ENCODE measurements at places on chromosomes 16 and 17.

- DNase-seq, result no peak
These were observed 32.9 kb downstream of the SNX29 start for GRCh38 chr16:12009462-12009861.

DNA sequence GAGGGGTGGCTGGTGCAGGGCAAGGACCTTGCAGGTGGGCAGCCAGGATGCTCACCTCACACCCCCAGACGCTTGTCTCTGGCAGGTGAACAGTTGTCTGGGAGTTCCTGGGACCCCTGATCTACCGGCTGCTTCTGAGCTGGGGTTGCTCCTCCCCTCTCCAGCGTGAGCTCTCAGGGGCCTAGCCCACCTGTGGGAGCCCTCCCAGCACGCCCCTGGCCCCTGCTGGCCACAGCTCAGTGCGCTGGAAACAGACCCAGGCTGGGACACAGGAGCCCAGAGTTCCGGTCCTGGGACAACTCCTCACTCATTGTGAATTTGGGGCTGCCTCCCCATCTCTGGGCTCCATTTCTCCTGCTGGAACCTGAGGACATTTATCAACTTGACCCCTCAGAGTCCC, 30.3 kb downstream of the ARHGAP23 start:
- DNase-seq, result no peak

GRCh38 chr17:33040461-33040860, 48.8 kb downstream of the SPACA3 start:
- DNase-seq, result no peak

GRCh38 chr17:34673516-34673915, 94.1 kb downstream of the TMEM132E start:
- DNase-seq, result no peak

- DNase-seq, result no peak
These were observed 13.0 kb downstream of the SARM1 start for GRCh38 chr17:28384281-28385036.

DNA sequence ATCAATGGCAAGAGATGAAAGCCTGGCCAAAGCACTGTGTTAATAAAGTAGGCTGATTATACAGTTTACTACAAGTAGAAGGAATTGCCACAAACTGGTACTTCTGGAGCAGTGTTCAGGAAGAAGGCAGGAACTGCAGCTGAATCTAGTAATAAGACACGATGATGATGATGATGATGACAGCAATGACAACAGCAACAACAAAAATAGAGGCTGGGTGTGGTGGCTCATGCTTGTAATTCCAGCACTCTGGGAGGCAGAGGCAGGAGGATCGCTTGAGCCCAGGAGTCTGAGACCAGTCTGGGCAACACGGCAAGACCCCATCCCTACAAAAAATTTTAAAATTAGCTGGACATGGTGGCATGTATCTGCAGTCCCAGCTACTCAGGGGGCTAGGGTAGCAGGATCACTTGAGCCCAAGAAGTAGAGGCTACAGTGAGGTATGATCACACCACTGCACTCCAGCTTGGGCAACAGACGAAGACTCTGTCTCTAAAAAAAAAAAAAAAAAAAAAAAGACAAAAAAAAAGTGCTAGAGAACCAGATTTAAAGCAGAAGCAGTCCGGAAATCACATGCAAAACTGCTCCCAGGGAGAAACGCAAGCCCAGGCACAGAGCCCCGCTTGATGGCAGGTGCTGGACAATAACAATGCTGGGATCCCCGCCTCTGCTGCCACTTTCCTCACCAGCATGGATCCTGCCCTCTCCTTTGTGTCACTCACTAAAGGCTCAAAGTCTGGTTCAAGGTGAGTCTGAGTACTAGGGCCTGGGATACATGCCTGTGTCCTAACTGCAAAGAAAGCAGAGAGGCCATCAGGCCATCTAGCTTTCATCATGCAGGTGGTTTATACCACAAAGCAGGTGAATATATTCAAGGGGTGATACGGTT, 44.8 kb downstream of the CPPED1 start:
- no peak for DNase-seq

DNA sequence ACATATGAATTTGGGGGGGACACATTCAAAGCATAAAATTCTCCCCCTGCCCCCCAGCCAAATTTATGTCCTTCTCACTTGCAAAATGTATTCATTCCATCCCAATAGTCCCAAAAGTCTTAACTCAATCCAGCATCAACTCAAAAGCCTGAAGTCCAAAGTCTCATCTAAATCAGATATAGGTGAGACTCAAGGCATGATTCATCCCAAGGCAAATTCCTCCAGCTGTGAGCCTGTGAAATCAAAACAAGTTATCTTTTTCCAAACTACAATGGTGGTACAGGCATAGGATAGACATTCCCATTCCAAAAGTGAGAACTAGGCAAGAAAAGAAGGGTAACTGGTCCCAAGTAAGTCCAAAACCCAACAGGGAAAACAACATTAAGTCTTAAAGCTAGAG, 5.9 kb upstream of the GOSR2 start:
- no peak for DNase-seq

DNA sequence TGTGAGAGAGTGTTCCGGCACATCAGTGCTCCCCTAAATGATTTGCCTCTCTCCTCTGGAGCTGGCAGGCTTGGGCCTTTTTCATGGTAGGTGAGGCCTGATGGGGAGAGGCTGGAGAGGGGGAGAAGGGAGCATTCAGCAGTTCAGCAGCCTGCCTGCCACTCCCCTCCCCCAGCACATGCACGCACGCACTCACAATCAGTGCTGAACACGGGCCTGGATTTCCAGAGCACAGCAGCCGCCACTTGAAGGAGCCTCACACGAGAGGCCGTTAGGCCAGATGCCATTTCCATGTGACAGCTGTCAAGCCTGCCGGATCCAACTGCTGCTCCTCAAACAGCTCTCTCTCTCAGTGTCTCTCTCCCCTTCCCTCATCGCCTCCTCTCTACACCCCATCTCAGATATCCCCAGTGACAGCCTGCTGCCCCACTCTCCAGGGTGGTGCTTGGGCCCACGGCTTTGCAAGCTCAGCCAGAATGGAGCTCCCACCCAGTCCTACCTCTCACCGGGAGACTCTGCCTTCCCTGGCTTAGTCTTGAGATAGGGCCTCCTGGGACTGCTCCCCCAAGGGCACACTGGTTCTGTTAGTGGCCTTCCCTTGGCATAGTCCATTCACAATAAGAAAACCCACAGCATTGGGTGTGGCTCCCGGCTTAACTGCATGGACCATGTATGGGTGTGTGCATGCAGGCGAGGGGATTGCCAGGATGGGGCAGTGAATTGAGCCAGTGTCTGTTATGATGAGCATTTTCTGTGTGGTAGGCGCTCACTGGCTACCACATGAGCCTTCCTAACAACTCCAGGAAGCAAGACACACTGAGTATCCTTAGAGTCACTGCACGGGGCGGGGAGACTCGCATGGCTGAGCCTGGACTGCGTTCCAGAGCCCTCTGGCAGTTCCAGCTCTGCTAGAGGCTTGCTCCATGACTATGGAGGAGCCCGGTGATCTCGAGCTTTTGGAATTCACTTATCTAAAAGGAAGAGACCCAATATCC, 226.2 kb downstream of the CCDC182 start:
- no peak for DNase-seq

- DNase-seq, result no peak
These were observed 21.2 kb downstream of the CORO7 start for GRCh38 chr16:4395055-4395726.

- peak; percentile 87 for DNase-seq
These were observed at the start of gene SNAI3 for GRCh38 chr16:88686439-88687253. Gene SNAI3, minus strand, starts transcription at chr16:88686507. Its CDS starts 101 bp downstream, at chr16:88686406.

DNA sequence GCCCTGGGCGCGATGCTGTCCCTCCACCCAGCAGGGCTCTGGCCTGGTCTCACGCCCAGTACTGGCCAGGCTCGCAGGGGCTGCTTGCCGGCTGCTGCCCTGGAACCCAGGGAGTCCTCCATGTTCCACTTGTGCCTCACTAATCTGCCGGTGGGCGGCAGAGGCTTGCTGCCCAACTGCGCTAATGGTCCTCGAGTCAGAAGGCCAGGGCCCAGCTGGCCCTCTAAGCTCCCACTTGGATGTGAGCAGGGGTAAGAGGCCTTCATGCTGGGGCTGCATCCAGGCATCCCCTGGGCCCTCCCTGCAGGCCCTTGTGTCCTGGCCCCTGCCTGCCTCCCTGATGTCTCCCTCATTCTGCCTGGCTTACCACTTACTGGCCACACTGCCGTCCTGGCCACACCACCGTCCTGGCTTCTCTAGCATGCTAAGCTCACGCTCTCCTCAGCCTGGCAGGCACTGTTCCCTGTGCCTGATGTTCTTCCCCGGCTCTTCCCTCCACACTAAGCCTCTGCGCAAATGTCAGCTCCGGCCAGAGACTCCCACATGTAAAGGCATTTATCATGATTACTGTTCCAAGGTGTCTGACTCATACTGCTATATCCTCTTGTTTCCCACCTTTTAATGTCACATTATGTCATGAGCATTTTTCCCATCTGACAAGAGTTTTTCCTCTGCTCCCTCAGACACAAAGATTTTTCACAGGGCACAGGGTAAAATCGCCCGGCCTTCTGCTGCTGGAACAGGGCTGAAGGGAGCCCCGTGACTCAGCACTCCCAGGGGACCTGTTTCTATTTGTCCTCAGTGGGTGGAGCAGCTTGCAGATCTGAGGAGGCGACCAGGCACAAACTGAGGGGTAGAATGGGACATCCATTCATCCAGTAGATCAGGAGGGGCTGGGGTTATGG, 15.9 kb downstream of the B9D1 start:
- DNase-seq, result peak; percentile 67

- peak; percentile 52 for DNase-seq
These were observed 2.3 kb downstream of the NGFR start for GRCh38 chr17:49497148-49498028.

DNA sequence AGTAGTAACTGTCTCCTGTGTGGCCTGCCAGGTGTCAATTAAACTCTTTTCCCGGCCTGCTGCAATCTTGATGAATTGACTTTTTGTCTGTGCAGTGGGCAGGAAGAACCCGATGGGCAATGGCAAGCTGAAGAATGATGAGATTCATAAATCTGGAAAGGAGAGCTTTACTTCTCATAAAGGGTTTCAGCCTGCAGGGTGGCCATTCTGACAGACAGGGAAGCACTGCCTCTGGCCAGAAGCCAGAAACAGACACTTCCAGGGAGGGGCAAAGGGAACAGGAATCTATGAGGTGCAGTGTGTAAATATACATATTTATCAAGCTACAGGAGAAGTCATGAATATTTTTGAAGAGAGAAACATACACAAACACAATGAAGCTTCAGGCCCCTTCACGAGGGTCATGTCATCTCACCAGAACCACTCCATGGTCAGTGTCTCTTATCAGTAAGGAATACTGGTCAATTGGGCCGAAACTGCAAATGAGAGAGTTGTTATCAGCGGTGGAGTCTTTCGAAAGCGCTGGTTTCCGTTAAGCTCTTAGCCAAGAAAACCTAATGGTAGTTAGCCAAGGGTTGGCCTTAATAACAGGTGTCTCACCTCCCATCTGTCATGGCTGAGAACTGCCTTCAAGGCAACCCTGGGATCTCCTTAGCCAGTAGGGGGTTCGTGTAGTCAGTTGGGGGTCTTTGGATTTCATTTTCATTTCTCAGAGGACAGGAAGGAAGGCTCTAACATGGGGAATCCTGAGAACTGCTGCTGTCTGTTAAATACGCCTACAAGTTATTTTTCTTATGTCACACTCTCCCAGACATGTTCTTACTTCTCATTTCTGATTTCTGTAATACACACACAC, 1.2 kb upstream of the NARF start:
- no peak for DNase-seq

DNA sequence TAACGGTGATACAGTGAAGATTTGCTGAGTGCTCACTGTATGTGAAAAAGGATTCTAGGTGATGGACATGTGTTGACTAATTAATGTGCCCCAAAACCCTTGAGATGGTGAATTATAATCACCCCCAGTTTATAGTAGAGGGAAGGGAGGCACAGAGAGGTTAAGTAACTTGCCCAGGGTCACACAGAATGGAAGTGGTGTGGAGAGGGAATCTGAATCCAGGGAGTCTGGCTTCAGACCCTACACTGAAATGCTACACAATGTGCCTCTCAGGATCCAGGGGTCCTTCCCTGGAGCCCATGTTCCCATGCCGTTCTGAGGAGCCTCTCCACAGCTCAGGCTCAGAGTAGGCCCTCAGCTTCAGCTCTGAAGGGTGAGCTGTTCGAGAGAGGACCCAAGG, 11.6 kb downstream of the TRPV2 start:
- no peak for DNase-seq
